ENCODE measurements at places on chromosomes 6 and 20.
A peak's percentile ranks its signal among the peaks of the same experiment; 100 is the strongest.

DNA sequence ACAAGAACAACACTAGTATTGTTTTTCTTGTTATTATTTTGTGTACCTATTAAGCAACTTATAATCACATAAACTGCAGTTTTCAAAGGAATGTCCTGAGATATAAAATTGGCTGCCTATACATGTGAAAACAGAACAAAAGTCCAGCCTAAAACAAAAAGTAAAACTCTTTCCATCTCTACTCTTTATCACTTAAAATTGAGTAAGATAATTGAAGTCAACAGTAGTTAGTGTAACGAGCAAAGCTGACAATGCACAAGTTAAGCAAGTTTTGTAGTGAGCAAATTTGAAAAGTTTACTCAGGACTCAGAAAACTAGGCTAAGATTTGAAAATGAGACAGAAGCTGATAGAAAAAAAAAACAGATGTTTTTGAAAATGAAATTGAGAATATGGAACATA lies 941.4 kb upstream of the MAN1A1 start:
- DNase-seq, result no peak

DNA sequence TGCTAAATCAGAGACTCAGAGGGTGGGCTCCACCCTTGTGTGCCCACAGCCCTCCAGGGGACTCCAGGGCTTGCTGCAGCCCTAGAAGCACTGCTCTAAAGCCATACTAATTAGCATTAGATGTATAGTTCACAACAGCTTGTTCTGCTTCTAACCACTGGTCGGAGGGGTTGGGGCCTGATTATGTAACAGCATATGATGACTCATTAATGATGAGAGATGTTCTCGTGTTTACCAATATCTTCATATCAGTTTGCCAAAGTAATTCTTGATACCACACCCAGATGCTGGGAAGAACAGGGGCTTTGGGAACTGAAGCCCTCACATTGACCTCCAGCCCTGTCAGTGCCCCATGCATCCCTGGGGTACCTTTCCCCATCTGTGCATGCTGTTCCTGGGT lies 104.1 kb upstream of the FOXA2 start:
- DNase-seq, result no peak

DNA sequence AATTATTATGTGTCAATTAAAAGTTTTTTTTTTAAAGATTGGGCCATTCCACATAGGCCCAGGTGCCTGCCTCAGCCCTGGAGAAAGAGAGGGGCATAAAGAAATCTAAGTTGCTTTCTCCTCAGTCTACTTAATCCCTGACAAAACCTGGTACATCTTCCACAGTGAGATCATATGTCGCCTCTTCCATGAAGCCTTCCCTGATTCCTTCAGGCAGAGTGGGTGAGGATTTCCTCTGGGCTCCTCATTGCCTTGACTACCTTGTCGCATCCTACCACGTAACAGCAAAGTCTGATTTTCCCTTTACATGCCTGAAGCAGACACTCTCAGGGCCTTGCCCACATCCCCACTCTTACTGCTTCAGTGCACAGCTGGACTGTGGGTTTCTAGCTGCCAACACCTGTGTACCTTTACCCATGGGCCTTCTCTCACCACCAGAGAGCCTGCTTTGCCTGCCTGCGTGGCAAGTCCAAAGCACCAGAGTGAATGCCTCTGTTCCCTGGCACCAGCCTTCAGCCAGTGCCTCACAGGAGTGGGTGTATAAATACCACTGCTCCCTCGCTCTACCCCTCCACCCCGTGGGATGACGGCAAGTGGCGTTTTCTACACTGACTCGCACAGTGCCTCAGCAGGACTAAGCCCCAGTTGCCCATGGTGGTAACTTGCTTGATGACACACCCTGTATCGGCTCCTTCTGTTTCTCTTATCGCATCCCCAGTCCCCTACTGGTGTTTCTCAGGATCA lies 68.0 kb downstream of the EYA2 start:
- DNase-seq, result no peak

DNA sequence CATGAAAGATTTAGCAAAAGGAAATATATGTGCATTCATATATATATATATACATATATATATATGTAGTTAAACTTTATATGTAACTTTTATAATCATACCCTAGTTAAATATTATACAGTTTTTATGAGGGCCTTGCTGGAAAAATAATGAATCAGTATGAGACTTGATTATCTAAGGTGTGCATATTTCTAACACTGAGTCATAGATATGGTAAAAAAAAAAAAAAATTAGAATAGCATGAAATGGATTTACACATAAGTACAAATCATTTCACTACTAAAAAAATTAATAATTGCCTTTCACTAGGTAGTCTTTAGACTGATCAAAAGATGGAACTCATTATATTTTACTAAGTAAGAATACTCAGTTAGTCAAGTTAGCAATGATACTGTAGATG lies 51.3 kb upstream of the DST start:
- no peak for DNase-seq

- DNase-seq, result no peak
These were observed 52.6 kb upstream of the SYNJ2 start for GRCh38 chr6:157929076-157929475.

DNA sequence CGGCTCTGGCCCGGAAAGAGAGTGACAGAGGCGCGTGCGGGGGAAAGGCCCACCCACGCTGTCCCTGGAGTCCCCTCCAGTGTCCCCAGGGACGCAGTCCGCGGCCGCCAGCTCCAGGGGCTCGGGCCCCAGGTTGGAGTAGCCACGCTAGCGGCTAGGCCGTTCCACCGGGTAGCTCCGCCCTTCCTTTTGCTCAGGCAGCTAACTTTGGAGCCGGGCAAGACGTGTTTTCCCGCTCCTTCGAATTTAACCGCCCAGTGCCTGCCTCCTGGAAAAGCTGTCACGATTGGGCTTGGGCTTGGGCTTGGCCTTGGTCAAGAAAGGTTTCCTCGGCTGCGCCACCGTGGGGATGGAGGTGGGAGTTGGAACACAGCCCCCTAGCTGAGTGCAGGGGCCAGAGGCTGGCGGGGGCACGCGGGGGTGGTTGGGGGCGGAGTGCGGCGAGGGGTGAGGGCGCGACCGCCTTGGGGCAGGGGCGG lies 4.7 kb downstream of the LINC00237 start:
- peak; percentile 58 for DNase-seq

- DNase-seq, result no peak
These were observed 144.2 kb upstream of the FBXL4 start for GRCh38 chr6:99091985-99092384.

DNA sequence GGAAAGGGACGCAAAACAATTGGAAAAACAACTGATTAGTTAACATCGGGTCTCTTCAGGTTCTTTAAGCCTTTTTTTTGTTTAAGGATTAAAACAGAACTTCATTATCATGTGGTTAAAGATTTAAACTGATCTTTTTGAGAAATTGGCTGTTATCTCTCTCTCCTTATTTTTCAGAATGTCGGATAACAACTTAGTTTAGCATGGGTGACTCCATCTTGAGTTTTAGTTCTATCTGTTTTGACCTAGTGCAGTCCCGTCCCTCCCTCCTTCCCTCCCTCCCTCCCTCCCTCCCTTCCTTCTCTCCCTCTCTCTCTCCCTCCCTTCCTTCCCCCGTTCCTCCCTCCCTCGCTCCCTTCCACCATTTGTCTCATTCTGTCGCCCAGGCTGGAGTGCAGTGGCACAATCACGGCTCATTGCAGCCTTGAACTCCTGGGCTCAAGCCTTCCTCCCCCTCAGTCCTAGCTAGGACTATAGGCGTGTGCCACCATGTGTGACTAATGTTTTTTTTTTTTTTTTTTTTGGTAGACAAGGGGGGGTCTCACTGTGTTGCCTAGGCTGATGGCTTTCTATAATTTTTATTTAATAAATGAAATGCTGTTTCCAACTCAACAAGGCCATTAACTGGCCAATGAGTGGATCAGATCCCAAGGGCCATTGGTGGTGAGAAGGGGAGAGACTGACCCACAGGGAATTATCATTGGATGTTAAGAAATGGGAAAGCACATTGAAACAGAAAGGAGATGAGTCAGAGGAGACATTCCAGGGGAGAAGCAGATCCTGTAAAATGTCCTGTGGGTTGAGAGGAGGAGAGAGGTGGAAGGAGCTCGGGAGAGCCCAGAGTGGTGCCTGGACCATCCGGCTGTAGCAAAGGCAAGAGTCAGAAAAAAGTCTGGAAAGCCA lies 13.6 kb downstream of the BAK1 start:
- DNase-seq, result no peak

DNA sequence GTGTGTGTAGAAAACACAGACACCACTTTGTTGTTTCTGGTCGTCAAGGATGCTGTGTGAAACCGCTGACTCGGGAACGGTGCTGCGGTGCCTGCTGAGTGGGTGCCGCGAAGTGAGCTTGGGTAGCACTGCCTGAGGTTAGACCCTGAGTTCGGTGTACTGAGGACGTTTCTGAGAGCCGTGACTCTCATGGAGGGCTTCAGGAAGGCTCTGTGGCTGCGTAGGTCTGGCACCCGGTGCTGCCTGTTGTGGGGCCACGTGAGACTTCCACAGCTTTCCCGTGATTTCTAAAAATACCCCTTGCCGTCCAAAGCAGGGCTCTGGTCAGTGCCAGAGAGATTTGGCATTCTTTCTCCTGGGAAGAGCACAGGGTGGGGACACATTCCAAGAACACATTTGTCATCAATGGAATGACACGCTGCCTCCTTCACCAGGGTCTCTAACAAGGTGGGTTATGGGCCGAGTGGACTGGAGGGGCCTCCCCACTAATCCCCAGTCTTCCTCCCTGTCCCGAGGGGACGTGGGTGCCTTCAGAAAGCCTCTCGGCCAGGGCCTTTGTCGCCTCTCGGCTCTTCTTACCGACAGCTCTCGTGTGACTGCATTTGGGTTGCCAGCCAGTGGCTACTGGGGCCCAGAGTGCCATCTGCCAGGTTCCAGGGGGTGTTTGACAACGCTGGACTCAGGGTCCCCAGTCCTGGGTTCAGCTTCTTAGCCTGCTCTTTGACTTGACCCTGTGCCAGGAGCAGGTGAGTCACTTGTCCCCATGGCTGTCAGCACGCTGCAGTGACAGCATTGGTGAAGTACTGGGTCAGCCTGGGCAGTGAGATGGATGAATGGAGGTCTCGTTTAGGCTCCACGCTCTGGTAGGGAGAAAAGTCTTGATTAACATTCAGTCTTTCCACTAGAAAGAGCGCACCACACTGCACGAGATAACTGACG lies 62.2 kb downstream of the SYNJ2 start:
- no peak for DNase-seq

- DNase-seq, result no peak
These were observed 47.3 kb upstream of the TTPAL start for GRCh38 chr20:44428174-44429016.

DNA sequence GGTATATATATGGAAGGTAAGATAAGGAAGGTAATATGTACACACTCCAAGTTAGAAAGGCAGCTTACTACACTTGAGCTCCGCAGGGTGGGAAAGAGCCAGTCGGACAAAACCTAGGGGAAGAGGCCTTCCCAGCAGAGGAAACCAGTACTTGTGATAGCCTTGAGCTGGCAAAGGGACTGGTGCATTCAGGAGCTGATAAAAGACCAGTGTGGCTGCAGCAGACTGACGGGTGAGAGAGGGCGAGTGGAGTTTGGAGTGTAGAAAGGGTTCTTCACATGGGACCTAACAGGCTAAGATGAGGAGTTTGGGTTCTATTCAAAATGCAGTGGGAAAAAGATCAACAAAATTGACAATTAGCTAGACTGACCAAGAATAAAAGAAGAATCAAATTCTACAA lies 49.3 kb upstream of the KIF13A start:
- DNase-seq, result no peak

- no peak for DNase-seq
These were observed 43.4 kb upstream of the QKI start for GRCh38 chr6:163371129-163371528.

GRCh38 chr20:44080064-44080463 lies 106.9 kb downstream of the JPH2 start:
- no peak for DNase-seq

DNA sequence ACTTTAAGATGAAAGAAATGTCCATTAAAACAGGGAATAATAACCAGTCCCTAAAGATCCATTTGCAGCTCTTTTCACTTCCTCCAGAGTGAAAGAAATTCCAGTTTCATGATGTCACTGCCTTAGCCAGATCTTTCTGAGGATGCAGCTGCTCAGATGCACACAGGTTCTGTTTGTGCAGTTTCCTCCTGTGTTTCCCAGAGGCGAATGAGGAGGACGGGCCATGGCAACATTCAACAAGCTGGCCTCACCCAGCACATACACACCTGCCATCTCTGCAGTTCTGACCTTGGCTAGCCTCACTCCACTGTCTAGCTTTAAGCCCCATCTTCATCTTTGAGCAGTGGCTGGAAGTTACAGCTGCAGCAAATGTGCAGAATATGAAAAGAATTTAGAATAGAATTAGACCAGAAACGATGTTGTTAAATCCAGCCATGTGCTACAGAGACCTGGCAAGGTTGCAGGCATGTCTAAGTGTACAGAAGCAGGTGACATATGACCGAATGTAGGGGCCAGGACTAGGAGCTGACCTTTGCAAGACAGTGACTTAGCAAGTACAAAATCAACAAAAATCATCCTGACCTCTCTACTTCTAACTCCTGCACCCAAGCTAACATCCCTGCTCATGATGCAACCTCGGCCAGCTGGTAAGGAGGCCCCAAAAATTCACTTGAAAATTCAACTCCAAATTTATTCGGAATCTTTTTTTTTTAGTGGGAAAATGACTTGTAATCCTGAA lies 35.0 kb downstream of the FAM50B start:
- DNase-seq, result no peak

DNA sequence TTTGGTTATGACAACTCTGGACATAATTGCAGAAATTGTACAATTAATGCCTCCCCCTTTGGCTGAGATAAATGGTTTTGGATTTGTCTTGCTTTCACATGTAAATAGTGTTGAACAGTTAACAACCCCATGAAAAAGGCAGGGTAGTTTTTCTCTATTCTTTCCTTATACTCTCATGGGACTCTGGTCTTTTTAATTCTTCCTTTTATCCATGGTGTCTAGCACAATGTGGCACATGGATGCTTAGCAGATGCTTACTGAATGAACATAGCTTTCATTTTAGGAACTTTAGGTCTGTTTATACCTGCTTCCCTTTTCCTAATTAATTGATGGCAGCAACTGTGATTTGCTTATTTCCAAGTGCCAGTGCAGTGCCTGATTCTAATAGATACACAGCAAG lies 75.6 kb downstream of the NCOA3 start:
- no peak for DNase-seq

GRCh38 chr6:108544606-108545005 lies 16.1 kb upstream of the FOXO3 start:
- no peak for DNase-seq

DNA sequence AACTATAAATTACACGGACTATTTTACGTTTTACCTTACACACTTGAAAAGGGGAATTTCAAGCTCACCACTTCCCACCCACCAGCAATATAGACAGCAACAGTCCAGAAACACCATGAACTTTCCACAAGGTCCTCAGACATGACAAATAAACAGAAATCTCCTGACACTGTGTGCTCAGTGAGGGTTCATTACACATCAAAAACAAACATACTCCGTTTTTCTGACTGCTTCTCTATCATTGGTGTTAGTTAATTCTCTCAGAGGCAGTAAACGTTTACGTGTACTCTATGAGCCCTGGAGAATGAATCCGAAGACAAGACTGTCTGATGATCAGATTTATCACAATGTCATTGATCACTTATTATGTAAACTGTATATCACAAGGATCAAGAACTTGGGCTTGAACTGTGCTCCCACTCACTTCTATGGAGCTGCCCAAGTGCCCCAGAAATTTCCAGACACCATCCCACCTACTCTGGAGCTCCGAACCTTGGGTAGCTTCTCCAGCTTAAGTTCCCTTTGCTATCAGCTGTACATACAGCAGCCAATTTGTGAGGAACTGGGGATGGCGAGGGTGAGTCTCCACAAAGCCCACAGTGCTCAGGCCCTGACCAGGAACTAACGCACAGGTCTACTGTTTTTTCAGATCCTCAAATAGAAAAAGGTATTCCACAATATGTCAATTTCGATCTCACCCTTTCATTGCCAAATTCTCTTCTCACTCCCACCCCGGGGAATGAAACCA lies 86.0 kb downstream of the ALDH8A1 start:
- DNase-seq, result no peak
